ENCODE measurements at places on chromosomes 1 and 21.

DNA sequence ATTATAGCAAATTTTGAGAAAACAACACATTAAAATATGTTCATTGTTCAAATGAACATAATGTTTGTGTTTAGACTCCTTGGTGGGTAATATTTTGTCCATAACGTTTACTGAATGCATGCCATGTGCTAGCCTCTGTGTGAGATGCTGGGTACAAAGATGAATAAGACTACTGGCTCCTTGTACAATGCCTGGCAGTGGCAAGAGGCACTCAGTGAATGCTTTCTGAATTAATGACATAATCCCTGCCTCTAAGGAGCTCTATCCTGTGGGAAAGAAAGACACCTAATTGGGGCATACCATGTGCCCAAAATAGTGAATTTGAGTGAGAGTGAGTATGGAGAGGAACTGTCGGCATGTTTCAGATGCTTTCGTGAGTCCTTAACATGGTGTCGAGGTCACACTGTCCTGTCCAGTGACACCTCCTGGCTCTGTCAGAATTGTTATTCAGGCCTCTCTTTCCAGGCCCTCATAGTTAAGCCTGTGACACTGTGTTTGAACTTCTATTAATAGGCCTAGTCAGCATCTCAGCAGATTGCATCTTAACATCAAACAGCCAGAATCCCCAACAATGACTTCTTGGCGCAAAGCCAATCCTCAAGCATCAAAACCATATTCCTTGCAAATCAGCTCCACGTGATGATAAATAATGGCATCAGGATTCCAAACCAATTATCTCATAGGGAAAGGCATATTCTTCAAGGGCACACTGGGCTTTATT, 32.8 kb upstream of the S1PR1 start:
- DNase-seq, result no peak

GRCh38 chr1:27307874-27308598, 13.9 kb upstream of the TMEM222 start:
- DNase-seq, result no peak

GRCh38 chr1:15825800-15826199, 18.4 kb upstream of the UQCRHL start:
- no peak for DNase-seq

DNA sequence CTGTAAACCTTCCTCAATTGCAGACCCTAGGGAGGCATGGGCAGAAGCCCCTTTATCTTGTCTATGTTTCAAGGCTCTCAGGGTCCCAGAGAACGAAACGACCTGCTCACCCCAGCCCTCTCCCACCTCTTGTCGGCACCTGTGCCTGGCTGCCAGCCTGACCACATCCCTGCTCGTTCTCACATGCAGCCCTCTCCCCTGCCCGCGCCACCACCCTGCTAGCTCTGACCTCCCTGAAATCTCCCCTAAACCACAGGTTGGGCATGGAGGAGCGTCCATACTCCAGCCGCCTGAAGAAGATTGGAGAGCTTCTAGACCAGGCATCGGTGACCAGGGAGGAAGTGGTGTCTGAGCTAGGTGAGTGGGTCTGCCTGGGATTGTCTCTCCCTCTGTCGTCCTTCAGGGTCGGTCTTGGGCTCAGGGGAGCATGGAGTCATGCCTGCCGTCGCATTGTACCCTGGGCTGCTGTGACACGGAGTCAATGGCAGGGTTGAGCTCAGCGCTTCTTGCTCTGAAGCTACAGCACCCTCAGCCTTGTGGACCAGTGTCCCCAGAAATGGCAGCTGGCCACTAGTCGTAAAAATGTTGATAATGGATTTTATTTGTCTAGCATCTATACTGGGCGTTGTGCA, 3.6 kb downstream of the ADPRS start:
- DNase-seq, result peak; percentile 12

- no peak for DNase-seq
These were observed 6.1 kb upstream of the C1orf53 start for GRCh38 chr1:197896301-197896700.

GRCh38 chr1:65021795-65022194, 55.4 kb upstream of the JAK1 start:
- no peak for DNase-seq

GRCh38 chr1:86733340-86733739, 29.0 kb downstream of the SH3GLB1 start:
- no peak for DNase-seq

DNA sequence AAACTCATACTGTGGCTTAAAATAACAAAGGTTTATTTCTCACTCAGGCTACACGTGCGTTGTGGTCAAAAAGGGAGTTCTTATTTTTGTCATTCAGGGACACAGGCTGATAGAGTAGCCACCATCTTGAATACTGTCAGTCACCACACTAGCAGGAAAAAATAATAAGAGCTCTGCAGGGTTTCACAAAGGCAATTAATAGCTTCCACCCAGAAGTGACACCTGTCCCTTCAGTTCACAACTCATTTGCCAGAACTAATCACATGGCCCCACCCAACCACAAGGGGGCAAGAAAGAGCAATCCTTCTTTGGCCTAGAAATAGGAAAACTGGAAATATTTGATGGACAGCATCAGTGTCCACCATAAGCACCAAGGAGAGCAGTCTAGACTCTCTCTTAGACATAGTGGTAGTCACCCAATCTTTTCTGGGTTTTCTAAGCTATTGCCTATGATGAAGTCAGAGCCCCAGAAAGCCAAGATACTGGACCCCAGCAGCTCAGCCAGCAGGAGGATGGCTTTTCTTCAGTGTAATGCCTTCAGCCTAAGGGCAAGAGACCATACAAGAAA, 8.2 kb downstream of the HAPLN2 start:
- no peak for DNase-seq

DNA sequence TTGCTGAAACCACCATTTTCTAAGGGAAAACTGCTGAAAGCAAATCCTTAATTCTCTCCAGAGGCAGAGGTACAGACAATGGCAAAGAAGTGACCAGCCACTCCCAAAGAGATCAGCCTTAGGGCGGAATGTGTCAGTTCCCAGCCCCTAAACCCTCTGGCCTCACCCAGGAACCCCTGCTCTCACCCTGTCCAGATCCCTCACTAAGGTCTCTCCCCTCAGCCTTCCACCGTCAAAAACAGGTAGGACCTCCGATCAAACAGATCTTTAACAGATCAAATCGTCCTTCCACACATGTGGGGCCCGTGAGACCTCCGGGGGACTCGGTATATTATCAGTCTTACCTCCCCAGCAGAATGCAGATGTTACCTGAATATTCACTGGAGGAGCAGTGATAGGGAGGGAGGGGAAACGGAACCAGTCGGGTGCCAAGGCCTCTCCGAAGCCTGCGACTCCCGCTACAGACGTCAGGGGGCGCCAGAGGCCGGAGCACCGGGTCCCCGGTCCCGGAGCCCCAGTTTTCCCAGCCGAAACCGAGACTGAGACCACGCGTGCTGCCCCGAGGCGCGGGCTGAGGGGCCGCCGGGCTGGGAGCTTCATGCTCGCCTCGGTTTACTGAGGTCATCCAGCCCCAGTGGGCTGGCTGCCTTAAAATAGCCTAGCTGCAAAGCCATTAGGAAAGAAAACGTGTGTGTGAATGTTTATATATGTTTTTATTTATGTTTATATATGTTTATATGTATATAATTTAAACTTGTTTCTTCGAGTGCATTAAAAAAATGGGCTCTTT, 23.6 kb downstream of the GPA33 start:
- peak; percentile 76 for DNase-seq

GRCh38 chr1:183882335-183883167, 77.6 kb downstream of the RGL1 start:
- no peak for DNase-seq

- no peak for DNase-seq
These were observed 32.6 kb upstream of the HTR1D start for GRCh38 chr1:23249787-23250454.

GRCh38 chr1:150537732-150538684, 11.2 kb upstream of the ADAMTSL4 start:
- no peak for DNase-seq

DNA sequence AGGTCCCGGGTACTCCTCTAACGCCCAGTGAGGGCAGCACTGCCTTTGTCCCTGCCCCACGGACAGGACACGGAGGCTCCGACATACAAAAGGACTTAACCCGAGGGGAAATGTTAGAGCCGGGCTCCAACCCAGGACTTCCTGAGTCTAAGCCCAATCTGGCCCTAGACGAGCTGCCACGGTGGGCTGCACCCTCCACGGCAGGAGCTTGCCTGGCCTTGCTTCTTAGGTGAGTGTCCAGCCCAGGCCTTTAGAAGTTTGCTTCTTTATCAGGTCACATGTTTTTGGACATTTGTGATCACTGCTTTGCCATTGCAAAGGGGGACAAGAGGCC, 11.0 kb upstream of the TMEM200B start:
- DNase-seq, result no peak

GRCh38 chr1:245378745-245379144, 224.0 kb downstream of the KIF26B start:
- no peak for DNase-seq

- DNase-seq, result no peak
These were observed 45.7 kb downstream of the TCEANC2 start for GRCh38 chr1:54099061-54099610.

GRCh38 chr1:39825432-39825941, 36.8 kb upstream of the BMP8B start:
- DNase-seq, result no peak

DNA sequence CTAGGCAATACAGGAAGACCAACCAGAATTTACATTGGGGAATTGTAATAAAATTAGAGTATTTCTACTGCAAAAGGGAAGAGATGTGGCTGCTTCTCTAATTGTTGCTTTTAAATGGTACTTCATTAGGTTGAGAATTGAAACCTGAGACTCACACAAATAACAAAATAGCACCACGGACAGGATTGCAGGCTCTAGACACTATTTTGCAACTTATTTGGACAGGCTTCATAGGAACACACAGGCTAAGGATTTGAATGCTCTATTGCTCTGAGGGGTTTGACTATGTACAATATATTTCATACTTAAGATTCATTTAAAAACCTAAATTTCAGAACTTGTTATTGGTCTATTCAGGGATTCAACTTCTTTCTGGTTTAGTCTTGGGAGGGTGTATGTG, 79.6 kb downstream of the ATP1B1 start:
- DNase-seq, result no peak

DNA sequence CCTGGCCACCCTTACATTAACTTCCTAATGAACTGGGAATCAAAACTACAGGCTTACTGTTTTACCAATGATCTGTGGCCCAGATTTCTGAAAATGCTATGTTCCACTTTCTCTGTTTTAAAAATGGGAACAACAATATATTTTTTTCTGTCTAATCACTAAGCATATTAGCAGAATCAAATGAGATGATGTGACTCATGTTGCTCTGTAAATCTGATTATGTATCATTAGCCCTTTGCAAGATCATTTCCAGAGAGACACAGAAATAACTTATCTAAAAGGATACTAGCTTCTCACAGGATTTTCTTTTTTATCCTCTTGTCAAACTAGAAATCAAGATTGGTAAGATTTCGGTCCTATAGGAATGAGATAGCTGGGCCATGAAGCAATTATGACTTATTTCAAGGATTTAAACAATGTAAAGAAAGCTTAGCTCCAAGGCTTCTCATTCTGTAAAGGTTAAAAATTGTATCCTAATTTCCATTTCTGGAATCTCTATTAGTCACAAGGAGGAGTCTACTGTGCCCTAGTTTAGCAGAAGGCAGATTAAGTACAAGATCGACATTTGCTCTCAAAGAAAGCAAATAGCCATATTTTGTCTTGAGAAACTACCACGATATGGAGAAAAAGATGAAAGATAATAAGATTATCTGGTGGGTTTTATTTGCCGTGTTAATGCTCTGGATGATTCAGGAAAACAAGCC, 32.4 kb upstream of the CAMSAP2 start:
- DNase-seq, result no peak

- DNase-seq, result no peak
These were observed at the start of gene TIAM1 for GRCh38 chr21:31343680-31344480. Gene TIAM1, minus strand, starts transcription at chr21:31344261. Its CDS starts 77,289 bp downstream, at chr21:31266972.

- no peak for DNase-seq
These were observed 84.3 kb downstream of the KCNK2 start for GRCh38 chr1:215166886-215167285.

GRCh38 chr21:41361053-41361785, 608 bp upstream of the MX2 start:
- no peak for DNase-seq

DNA sequence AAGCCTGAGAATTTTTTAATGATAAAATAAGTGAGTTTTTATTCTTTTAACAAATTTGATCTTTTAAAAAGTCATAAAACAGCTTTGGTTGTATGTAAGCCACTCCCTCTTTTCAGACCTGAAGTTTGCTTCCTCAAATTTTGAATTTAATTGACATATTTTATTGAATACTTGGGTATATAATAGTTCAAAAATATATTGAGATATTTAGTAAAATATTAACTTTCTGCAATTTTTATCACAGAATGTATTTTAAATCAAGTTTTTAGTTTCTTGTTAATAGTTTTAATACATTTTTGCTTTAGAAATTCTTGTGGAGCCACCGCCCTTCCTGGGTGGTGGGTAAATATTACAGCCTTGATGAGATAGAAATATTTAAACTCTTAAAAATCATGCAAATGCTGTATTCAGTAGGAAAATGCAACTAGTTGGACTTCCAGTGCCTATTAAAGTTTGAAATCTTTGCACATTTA, 867 bp downstream of the PTPRC start:
- DNase-seq, result no peak

DNA sequence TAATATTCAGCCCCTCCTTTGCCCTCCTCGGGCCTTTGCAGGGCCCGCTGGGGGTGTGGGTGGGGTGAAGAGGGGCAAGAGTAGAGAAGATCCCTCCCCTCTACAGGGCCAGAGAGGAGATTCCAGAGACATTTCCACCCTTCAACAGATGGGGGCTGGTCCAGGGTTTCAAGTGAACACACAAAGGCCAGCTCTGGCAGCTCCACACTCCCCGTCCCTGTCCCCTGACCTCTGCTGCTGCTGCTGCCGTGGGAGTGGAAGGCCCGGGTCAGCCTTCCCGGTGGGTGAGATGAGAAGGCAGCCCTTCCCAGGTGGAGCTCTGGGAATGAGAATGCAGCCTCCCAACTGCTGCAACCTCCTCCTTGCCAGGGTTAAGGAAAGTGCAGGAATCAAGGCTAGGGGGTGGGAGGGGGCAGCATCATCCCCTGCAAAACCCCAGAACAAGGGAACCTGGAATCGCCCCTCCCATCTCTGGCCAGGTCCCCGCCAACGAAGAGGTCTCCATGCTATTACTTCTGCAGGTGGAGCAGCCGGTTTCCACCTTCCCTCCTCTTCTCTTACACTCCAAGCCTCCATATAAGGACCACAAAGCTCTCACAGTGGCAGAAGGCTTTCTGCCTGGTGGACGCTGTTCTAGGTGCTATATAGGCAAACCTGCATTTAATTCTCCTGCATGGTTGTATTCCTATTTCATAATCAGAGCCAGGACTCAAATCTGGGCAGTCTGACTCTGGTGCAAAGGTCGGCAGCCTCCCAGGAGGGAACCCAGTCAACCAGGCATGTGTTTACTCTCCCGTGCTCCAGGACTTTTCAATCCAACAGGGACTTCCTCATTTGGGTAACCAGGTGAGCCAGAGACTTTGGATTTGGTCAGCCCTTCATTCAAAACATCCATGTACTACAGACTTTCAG, 22.9 kb upstream of the ARHGEF10L start:
- DNase-seq, result no peak

Data from activated B cell treated with CpG ODN at 0.5 μM for 24 hours (primary cell).